ENCODE measurements at places on chromosomes 2 and 18.

- DNase-seq = no peak
Observed at GRCh38 chr2:221402072-221402471, 170.0 kb downstream of the EPHA4 start.

DNA sequence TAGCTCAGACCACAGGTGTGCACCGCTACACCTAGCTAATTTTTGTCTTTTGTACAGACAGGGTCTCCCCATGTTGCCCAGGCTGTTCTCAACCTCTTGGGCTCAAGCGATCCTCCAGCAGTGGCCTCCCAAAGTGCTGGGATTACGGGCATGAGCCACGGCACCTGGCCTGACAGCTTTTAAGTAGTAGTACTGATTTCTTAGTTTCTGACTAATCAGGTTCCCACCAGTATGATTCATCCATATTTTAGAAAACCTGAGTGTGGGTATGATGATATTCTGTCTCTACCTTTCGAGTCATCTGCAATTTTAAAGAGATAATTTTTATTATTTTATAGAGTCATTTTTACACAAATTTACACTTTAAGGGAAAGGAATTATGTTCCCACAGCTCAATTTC is 46.4 kb upstream of the GULP1 start:
- DNase-seq = no peak

GRCh38 chr2:9335322-9335832 is 88.0 kb downstream of the ITGB1BP1 start:
- DNase-seq = no peak

DNA sequence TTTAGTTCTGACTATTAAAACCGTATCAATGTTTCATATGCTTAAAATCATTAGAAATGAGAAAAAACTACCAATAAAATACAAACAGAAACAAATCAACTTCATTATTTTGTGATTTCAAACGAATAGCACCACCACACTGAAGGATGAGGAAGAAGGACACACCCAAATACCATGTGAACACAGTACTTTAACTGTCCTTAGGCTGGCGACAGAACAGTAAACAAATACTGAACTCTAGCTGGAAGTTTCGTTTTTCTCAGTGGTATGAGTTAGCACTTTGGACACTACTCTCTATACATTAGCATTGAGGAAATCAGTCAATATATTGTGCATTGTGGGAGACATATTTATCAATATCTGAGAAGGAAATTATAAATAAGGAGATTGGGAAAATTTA is 202.4 kb upstream of the AGAP1 start:
- no peak for DNase-seq

- DNase-seq = no peak
Observed at GRCh38 chr2:144683107-144683753, 163.3 kb upstream of the ZEB2 start.

- DNase-seq = no peak
Observed at GRCh38 chr2:171345971-171346722, 87.6 kb downstream of the METTL8 start.

GRCh38 chr18:22558945-22559385 is 141.2 kb upstream of the CTAGE1 start:
- DNase-seq = no peak

- no peak for DNase-seq
Observed at GRCh38 chr2:190382851-190383250, 25.3 kb upstream of the MFSD6 start.

- DNase-seq = no peak
Observed at GRCh38 chr2:10792001-10792634, 20.5 kb downstream of the PDIA6 start.

GRCh38 chr2:205749078-205749477 is 66.8 kb downstream of the NRP2 start:
- DNase-seq = no peak
